ENCODE measurements at places on chromosomes 4 and X. TPM values are rescaled to one million over a fixed set of nuclear protein-coding genes. Genes with fewer than 3 reads are reported as not detected.

Gene STAP1
- total RNA-seq = not detected

Gene ARHGAP36
- not detected for total RNA-seq

Gene CLNK
- total RNA-seq = not detected

Gene USP27X
- 2.2 TPM for total RNA-seq

Gene PNMA6F
- 0.59 TPM for total RNA-seq

Gene DUSP9
- total RNA-seq = not detected

Gene CORIN
- 0.42 TPM for total RNA-seq

Gene TLR10
- total RNA-seq = under 0.01 TPM

Gene FAM47E
- total RNA-seq = 4.6 TPM

GRCh38 chr4:106414366-106414765, 45.8 kb upstream of the GIMD1 start:
- no peak for DNase-seq

DNA sequence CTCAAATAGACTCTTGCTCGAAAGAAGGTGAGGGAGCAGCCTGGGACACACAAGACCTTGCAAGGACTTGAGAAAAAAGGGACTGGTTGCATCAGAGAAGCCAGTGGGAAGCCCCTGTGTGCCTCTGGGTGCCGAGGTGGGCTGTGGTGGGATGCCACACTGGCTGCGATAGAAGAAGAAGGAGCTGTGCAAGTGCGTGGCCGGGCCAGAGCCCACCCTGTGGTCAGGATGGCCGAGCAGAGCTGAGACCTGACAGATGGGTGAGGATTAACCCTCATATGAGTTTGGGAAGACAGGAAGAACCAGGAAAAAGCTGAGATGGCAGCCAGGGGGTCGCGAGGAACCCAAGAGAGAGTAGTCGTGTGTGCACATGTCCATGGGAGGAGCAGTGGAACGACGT, 44.6 kb upstream of the HGFAC start:
- DNase-seq = no peak

DNA sequence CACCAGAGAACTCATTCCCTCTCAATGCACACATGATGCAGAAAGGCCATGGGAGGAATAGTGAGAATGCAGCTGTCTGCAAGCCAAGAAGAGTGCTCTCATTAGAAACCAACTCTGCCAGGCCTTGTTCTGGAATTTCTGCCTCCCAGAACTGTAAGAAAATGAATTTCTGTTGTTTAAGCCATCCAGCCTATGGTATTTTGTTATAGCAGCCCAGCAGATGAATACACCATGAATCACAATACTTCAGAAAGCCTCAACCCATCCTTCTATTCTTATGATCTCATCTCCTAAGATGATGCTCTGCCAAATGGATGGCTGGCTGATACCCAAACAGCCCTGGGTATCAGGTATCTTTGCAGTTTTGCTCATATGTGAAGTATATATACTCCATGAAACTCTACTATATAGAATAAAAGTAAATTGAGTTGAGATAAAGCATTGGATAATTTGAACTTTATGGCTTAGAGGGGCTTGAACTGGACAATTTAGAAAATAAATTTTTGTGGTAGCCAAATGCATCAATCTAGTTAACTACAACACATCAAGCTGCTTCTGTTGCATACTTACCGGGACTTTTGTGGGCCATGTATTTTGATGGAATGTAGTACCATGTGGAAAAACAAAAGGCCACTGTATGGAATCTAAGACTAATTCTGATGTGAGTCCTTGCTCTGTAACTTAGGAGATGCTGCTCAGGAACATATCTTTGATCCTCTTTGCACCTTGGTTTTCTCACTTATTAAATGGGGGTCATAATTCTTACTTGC, 245.9 kb downstream of the HS3ST1 start:
- no peak for DNase-seq

- DNase-seq = no peak
Measured at GRCh38 chrX:19772822-19773628, 114.4 kb downstream of the SH3KBP1 start.

GRCh38 chrX:30212172-30212571, 3.2 kb upstream of the MAGEB2 start:
- no peak for DNase-seq

GRCh38 chr4:22625311-22625710, 67.4 kb upstream of the GBA3 start:
- no peak for DNase-seq

- DNase-seq = no peak
Measured at GRCh38 chr4:123783921-123784320, 387.3 kb downstream of the SPRY1 start.

DNA sequence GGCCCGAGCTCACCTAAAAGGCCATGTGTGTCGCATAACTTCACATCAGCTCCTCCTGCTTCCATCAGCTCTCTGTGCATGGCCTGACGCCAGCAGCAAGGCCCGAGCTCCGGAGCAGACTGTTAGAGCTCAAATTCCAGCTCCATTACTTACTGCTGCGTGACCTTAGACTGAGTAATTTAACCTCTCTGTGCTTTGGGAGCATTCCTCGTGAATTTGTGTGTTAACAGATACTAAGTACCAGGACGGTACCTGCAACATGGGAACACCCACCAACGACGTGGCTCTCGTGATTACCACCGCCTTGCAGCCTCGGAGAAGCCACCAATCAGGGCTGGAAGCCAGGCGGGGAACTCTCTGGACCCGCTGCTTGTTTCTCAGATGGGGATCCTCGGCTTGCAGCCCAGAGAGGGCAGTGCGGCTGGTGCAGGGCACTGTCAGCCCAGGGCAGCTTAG, 12.9 kb downstream of the LETM1 start:
- DNase-seq = peak; percentile 33

DNA sequence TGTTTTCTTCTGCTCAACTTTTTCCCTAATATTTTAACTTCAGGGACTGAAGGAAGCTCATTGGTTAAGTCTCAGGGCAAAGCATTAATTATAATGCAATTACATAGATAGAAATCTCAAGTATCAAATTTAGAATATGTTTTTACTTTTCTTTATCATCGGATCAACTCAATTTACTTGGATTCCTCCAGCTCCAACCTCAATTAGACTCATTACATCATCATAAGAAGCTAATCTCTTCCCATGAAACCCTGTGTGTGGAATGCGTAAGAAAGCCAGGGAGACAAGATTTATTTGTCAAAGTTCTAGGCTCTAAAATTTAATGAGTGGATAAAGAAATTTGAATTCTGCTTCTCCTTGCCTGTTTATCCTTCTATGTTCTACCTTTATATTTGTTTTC, 918.4 kb downstream of the ADGRL3 start:
- DNase-seq = no peak

GRCh38 chrX:133370696-133371275, 44.5 kb downstream of the GPC4 start:
- DNase-seq = no peak

GRCh38 chrX:153441296-153441695, 4.6 kb downstream of the TREX2 start:
- DNase-seq = no peak

- DNase-seq = peak; percentile 32
Measured at GRCh38 chr4:184267673-184268583, 50.3 kb upstream of the ENPP6 start.

DNA sequence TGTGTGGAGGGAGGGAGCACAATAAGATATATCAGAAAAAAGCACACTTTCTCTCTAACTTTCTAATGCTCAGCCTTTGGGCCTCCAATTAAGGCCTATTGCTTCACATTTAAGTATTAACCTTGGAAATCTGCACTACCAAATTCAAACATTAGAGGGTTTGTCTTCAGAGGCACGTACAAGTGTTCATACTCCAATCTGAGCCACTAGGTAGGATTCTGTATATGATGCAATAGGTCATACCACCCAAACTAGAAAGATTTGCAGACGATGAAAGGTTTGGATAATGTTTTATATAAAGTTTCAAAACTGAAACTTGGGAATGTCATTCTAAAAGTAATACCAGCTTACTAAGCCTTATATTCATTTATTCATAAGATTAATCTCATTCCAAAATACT, 106.4 kb downstream of the MID1 start:
- no peak for DNase-seq

DNA sequence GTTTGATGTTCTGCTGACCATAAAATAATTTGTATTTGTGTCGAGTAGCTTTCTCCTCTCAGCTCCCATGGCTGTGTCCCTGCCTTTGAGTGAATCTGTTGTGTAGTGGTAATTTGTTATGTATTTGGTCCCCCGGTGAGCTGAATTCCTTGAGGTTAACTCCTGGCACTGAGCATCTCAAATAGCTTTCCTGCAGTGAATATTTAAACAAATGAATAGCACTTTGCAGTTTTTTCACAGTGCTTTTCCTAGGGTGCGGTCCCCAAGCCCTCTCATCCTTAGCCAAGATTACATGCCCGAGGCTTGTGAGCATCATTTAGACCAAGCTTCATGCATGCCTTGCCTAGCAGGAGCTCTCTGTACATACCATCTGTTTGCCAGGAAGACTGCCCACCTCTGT, 74.2 kb downstream of the CLDN34 start:
- DNase-seq = no peak

DNA sequence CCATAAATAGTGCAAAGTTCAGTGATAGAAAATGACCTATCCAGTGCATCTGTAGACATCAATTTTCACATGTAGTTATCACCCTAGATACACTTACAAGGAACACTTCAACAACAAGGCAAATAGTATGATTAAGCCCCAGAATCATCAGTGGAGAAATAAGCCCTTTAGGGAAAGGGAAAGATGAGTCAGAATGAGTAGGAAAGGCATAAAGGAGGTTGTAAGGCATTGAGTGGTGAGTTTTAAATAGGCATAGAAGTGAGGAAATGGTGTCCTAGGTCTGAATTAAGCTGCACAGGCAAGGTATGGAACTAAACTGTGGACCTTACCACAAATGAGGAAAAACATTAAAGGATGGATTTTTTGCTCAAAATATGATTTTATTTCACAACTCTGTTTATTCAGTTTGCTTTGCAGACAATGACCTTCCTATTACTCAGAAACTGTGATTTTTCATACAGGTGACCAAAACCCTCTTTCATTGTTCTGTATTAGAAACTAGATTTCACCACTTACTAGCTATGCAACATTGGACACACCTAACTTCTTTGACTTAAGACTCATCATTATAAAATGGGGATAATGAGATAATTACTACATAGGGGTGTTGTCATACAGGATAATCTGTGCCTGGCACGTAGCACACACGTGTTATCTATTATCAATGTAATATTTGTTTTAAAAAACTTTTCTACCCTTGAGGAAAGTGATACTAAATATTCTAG, 57.0 kb upstream of the MAP9 start:
- DNase-seq = no peak

DNA sequence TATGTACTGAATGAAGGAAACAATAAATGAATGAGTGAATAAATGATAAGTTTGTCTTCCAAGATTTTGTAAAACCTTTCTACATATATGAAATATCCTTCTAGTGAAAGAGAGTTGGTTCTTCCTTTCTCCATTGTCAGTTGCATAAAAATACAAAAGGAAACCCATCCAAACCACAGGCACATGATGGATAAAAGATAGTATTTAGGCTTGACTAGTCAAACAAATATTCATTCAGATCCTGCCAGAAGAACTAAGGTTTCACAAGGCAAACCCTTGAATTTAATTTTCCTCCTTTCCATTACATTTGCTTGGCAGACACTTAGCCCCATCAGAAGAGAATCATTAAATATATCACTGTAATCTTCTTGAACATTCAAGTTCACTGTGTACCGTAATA, 208.4 kb downstream of the COL25A1 start:
- DNase-seq = no peak

- no peak for DNase-seq
Measured at GRCh38 chr4:123168812-123169211, 227.8 kb upstream of the SPRY1 start.

DNA sequence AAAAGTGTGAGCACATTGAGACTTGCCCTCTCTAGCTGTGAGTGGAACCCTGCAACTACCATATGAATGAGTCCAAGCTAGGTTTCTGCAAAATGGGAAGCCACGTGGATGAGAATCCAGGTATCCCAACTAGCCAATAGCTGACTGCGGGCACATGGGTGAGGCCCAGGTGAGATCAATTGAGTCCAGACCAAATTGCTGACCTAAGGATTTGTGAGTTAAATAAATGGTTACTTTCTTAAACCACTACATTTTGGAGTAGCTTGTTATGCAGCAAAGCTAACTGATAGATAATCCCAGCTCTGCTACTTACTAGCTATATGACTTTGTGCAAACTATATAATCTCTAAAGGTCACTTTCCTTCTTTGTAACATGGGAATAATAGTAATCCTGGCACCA, 150.3 kb upstream of the LCORL start:
- no peak for DNase-seq

- DNase-seq = no peak
Measured at GRCh38 chr4:2598511-2599303, 62.3 kb downstream of the FAM193A start.

DNA sequence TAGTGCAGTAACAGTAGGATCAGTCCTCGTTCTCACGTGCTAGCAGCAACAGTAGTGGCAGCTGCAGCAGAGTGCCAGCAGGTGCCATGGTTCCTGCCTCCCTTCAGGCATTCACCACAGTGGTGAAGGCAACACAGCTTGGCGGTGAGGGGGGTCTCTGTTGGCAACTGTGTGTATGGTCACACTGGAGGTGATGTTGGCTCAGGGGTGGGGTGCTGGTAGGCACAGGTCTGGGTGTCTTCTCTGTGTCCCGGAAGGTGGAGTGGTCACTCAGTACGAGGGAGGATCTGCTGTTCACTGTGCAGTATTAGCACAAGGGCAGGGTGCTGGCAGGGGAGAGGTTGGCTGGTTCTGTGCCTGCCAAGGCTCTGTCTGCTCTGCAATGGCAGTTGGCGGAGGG, 671.8 kb downstream of the CCSER1 start:
- DNase-seq = no peak

- DNase-seq = no peak
Measured at GRCh38 chr4:166625018-166625637, 609.2 kb downstream of the SPOCK3 start.

GRCh38 chr4:151804821-151805220, 44.0 kb upstream of the GATB start:
- no peak for DNase-seq

- DNase-seq = no peak
Measured at GRCh38 chrX:155027509-155028066, 944 bp downstream of the FUNDC2 start.

DNA sequence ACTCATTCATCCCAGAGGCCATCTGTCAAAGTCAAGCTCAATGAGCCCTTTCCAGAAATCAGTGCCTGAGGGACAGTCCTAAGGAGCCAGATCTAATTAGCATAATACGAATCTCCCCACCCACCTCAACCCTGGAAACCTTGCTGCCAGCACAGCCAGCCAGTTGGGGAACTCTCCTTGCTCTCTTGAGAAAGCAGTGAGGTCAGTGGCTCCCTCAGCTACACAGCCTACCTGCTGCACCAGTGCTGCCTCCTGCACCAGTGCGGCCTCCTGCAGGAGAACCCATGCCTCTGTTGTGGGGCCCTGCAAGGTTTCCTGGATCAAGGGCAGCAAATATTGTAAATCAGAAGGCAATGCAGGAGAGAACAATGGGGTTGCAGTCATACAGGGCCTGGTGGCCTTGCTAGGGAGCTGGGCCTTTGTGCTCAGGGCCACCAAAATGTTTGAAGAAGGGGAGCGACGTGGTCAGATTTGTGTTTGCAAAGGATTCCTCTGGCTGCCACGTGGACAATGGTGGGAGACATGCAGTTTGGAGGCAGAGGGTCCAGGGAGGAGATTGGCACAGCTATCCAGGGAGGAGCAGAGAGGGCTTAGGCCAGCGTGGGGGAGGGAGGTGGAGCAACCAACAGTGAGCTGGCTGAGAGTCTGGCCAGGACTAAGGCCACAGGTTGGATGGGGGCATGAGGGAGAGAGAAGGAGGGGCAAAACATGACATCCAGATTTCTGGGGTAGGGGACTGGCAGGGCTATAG, 124.3 kb upstream of the MAMLD1 start:
- no peak for DNase-seq

All from tibial nerve (tissue), 4 donors.